T-helper 1 cell (primary cell): ENCODE measurements at places on chromosomes 1 and 21.

- no peak for DNase-seq
Measured at GRCh38 chr1:119040489-119040888, 52.3 kb upstream of the TBX15 start.

- no peak for DNase-seq
Measured at GRCh38 chr1:212586206-212587015, 22.1 kb upstream of the ATF3 start.

DNA sequence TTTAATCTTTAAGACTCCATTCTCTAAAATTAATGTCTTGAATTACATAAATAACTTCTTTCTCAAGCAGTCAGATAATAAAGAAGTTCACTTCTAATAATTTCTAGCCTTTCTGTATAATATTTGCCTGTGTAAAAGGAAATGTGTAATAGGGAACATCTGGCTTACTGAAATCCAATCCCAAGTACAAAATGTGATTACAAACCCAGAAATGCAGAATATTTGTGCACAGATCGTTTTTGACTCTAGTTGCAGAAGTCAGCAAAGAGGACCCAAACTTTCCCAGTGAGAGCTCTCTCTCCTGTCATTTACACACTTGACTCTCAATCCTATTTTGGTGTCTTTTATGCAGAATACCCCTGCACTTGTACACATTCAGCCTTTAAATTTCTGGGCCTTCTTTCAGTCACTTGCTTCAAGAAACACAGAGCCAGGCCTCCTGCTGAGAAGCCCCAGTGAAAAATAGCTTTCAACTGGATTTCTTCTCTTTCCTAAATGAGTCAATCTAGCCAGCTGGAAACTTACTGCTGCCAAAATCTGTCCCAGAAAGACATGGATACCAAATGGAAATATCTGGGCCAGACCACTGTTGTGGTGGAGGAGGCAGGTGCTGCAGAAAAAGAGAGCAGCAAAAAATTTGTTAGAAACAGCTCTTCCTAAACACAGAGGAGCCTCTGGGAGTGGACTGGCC, 68.5 kb upstream of the ADAM30 start:
- no peak for DNase-seq

GRCh38 chr1:51517361-51518032, 1.6 kb downstream of the EPS15 start:
- DNase-seq, result no peak

DNA sequence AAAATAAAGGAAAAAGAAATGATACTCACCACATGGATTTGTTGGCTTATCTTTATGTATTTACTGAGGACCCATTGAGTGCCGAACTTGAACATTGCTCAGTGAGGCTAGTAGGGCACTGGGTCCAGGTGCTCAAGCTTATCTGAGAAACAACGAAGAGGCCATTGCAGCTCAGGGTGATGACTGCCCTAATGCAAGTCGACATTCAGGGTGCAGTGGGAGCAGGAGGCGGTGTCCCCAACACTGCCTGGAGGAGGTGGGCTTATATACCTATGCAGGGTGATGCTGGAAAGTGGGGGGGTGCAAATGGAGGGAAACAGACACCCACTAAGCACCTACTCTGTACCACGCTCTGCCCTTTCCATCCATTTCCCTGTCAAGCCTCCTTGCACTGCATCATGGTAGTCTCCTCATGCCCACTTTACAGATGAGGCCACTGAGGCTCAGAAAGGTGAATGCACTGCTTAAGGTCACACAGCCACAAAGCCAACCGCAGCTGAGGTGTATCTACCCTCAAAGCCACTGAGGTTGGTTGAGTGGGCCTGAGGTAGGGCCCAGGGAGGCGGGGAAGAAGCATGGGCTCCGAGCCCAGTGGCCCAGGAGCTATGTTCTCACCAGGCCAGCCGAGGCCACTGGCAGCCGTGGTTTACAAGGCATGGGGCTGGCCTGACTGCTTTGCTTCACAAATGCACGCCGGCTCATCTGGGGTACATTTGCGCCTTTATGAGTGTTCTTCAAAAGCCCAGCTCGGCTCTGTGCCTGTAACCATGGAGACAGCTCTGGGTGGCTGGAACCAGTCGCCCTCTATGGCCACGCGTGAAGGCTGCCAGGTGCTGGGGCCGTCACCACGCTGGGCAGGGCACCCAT, 103.8 kb downstream of the EPHB2 start:
- DNase-seq, result no peak

GRCh38 chr1:39905172-39905571, 3.5 kb upstream of the MYCL start:
- no peak for DNase-seq

DNA sequence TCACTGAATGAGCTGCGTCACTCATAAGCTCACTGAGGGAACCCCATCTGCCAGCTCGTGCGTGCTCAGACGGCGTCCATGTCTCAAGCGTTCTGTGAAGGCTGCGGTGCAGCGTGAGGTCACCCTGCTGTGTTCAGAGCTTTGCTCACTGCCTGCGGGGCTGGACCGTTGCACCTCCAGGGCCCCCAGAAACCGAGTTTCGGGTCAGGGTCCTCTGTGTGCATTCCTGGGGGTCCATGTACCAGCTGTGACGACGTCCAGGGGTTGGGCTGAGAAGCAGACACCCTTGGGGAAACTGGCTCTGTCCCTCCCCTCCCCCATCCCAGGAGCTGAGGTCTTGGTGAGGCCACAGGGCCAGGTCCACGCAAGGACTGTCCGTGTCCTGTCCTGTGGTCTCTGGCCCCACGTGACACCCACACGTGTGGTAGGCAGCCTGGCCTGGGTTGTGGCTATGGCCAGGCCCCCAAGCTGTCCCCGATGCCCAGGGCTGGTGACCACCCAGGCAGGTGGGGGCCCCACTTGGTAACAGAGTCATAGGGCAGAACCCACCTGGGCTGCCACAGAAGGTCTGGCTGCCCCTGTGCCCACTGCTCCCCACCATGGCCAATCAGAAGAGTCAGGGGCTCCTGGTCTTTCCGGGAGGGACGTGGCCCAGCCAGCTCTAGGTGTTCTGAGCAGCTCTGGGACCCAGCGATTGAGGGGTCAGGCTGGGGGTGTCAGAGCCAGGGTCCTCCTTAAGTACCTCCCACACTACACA, 24.4 kb downstream of the FTCD start:
- no peak for DNase-seq

- DNase-seq, result no peak
Measured at GRCh38 chr1:213231795-213232231, 180.8 kb downstream of the RPS6KC1 start.
